SW 1271 (cell line): ENCODE measurements at places on chromosomes 2 and 18.

DNA sequence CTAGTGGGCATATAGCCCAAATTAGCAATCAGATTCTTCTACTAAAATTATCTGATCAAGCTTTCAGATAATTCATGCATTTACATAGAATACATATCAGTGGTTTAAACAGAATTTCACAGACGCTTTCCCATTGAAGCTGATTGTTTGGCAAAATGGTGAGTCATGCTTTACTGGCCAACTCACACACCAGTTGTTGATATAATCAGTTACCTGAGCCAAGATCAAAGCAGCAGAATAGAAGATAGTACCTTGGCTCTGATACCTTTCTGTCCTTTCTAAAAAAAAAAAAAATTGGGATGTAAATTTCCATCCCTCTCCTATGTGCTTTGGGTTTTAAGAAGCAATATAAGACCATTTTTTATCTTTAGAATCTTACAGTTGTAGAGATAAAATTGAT is 178.0 kb downstream of the MCFD2 start:
- no peak for DNase-seq

DNA sequence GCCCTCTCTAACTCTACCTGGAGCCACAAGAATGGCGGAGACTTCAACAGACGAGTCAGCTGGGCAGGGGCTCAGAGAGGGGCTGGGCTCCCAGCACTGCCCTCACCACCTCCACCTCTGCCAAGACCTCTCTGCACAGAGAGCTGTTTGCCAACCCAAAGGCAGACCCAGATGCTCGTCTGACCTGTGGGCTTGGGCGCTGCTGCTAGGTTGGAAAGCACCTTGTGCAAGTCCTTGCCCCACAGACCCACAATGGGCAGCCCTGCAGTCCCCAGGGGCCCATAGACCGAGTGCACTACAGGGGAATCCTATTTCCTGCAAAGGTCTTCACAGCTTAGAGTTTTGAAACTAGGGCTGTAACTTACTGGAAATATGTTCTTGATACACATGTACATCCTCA is 13.3 kb downstream of the ACKR3 start:
- no peak for DNase-seq

DNA sequence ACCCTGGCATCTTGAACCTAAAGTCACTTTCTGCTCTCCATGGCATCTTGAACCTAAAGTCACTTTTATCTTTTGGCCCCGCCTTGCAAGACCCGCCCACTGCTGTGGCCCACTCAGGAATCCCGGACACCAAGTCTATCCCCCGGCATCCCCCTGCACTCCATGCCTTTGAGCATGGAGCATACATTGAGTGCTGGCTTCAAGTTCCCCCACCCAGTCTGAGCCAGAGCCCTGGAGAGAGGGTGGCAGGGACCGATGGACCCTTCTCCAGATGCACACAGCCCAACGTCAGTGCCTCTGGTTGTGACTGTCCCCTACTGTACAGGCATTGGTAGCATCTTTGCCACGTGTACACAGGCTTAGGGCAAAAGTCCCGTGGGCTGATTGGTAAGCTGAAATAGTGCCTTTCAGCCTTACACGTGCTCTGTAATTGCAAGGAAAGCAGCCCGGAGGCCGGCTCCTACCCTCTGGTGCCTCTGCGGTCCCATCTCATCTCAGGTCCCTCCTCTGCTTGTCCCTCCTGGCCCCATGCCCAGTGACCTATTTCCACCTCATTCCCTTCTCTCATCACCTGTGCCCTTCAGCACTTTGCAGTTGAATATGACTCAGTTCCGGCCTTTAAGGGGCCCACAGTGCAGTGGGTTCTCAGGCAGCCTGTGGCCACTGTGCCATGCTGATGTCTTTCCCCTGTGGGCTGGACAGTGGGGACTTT is 154.0 kb downstream of the INHBB start:
- DNase-seq, result no peak

DNA sequence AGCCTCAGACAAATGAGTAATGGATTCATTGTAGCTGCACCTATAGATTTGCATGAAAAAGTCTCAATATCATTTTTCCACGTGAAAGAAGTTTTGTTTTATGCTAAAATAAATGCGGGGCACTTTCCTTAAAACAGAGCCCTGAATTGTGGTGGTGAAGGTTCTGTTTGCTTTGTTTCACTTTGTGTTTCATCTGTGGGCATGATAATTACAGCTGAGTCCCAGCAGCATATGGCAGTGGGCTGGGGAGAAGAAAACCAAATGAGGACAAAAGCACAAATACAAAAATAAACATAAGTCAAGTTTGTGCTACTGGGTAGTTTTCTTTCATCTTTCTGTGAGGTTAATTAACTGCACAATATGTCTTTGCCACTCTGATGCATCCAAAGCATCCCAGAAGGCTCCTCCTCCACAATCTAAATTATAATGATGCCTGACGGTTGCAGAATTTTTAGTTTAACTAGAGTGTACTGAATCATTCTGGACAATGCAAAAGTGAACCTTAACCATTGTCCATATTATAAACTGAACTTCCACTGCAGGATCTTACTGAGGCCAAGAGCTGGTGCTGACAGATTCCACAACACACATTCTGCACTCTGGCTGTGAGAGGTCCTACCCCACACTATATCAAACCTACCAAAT is 97.6 kb downstream of the DSC3 start:
- DNase-seq, result no peak

DNA sequence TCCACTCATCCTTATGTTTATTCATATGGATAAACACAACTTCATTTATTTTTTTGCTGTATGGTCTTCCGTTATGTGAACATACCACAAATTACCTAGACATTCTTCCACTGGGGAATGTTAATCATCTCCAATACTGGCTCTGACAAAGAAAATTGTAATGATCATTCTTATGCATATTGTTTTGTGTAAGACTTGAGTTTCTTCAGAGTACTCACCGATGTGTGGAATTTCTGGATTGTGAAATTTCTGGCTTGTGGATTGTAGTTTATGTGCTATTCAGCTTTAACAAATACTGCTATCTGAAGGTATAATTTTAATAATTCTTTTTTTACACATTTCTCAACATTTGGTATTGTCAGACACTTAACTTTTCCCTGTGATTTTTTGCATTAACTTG is 212.2 kb upstream of the THUMPD2 start:
- no peak for DNase-seq

DNA sequence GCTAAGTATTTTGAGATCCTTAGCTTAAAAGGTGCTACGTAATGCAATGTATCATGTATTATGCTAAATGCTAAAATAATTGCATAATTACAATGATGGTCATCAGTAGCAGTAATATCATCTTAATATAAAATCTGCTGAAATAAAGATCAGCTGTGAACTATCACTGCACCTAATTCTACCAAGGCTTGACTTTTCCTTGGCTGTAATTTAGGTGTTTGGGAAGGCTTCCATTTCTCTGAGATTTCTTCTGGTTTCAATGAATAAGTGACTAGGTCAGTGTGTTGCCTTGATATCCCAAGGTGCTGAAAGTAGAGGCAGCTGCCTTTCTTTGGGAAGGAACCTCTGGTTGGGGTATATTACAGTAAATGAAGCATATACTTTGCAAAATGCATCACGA is 376.1 kb downstream of the STK39 start:
- DNase-seq, result no peak

- DNase-seq, result no peak
Observed at GRCh38 chr2:134244086-134244485, 9.8 kb upstream of the MGAT5 start.
